ENCODE measurements at places on chromosomes 5 and 9.

DNA sequence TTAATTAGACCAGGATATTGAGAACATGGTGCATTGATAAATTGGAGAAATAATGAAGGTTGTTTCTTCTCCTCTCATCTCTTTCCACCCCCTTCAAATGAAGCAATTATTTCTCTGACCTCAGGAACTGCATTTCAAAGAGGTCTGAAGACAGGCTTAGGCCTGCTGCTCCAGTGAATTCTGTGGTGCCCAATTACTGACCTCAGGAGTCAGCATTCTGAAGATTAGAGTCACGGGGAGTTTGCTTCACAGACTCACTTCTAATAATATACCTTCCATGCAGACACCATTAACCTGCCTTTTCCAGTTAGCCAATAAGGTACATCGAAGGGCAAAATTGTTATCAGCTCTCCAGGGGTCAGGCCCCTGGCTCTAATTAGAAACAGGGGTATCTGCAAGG is 270.9 kb downstream of the GAS1 start:
- no peak for DNase-seq

DNA sequence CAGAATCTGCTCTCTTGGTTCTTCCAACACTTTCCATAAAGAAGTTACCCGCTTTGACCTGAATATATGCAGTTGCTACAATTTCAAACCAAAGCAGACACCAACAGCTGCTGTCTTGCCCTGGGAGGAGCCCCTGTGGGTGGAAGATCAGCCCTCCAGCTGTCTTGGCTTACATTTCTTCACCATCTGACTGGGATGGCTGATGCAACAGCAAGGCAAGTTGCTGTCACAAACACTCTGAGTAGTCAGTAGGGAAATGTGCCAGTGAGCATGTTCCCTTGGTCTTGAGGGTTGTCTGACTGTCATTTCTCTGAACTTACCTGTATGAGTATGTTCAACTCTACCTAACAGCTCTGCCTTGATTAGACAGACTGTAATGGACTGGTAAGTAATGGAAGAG is 152.9 kb downstream of the SGCD start:
- peak; percentile 77 for DNase-seq

- DNase-seq = no peak
These were observed 30.3 kb downstream of the ZNF608 start for GRCh38 chr5:124716169-124716568.

DNA sequence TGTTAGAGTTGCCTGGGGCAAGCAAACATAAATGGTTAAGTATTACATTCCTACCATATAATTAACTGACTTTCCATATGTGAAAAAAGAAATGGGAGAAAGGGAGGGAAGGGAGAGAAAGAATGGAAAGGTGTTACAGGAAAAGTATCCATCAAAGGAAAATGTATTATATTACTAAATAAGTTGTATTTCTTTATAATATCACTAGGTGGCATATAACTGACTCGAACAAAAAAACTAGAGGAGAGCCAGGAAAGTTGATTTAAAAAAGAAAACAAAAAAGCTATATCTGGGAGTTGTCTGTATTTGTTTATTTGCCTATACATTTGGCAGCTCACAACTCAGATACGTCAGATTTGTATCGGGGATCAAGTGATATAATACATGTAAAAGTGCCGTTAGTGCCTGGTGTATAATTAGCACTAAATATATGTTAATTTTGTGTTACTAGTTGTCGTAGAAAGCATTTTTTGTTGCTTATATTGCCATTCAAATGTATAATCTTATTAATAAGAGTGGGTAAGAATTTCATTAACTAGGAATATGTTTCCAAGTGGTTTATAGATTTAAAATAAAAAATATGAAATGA is 59.6 kb upstream of the ADAMTS19 start:
- peak; percentile 10 for DNase-seq

DNA sequence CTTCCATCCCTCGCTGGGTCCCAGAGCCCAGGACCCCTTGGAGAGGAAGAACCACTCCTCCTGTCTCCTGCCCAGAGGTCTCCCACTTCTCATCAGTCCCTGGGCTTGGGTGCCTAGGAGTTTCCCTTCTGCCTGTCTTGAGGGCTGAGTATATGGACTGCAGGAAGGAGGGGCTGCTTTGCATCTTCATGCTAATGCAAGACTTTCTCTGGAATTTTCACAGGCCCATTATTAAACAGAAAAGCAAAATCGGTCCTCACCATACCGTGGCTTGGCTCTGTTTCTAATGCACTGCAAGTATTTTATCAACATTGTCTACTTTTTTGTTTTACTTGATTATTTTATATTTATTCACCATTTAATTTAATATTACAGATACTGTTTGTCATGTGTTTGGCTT is 34.5 kb downstream of the TRIO start:
- DNase-seq = no peak

DNA sequence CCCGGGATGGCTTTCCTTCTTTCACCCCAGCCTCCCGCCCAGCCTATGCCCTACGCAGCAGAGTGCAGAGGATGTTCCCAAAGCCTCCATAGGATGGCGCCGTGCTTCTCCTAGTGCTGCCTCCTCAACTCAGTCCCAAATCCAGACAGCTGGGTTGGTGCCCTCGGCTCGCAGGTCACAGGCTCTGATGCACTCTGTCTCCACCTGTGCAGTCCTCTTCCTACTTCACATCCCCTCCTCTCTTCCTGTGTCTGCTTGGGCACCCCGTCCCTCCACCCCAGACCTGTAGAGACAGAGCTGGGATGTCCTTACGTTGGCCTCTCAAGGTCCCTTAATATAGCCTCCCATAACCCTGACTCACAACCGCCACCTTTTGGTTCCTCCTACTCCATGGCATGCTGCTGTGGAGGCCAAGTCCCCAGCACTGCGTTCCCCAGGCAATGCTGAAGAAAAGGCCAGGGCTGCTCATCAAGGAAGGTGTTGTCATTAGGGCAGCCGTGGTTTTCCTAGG is 314.4 kb downstream of the GADD45G start:
- DNase-seq = peak; percentile 9

- no peak for DNase-seq
These were observed 115.5 kb upstream of the ABCA1 start for GRCh38 chr9:105043370-105043936.

DNA sequence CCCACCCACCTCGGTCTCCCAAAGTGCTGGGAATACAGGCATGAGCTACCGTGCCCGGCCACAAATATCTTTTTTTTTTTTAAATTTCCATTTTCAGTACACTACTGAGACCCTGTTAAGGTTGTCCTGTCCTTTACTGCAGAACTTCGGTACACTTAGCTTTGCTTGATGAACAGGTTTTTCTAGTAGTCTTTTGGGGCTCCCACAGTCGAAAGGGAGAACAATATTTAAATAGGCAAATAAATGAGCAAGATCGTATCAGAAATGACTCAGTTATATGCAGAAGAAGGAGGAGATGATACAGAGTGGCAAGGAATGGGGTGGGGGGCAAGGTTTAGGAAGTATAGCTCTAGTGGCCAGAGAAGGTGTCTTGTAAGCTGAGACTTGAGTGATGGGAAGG is 52.7 kb downstream of the MSX2 start:
- DNase-seq = no peak

DNA sequence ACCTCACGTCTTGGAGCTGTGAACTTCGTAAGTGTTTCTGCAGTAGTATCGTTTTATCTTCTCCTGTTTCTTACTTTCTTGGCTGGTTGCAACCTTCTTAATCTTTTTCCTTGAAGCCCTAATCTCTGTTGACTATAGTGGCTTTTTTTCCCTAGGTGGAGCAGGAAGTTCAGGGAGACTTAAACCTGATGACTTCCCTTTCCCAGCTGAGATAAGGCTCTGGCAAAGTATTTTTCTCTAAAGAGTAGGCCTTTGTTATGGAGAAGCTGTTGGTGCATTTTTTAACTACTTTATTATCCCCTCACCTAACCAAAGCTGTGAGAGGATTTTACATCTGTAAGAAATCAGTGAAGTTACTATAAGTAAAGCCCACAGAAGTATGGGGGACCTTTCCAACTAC is 723.1 kb upstream of the RIOK2 start:
- DNase-seq = no peak

DNA sequence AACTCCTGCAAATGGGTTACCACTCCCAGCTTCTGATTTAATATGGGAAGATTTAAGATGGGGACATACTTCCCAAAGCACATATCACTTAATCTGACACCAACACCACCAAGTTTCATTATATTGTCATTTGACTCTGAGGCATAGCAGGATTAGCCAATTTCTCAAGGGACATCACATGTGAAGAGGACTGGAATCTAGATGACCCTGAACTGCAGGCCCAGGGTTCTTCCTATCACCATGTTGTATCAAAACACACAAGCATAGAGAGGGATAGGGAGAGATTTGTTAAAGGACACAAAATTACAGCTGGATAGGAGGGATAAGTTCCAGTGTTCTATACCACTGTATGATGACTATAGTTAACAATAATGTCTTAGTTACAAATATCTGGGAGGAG is 168.3 kb upstream of the PPP2R2B start:
- DNase-seq = no peak

DNA sequence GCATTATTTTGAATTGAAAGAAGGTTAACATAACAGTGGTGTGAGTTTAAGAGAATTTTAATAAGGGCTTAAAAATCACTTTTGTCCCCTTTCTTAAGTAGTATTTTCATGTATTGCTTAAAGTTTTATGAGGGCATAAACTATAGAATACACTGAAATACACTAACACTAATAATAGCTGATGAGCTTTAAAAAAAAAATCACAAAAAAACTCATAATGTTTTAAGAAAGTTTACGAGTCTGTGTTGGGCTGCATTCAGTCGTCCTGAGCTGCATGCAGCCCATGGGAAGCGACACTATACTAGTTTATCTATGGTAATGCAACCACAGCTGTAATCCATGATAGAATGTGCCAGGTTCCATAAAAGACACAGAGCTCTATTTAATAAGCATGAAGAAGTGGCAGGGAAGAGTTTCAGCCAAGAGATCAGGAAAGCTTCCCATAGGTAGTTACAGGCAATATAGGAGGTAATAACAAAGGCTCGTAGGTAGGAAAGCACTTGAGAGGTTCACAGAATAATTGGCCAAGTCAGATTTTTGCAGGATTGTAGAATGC is 4.5 kb downstream of the SREK1IP1 start:
- no peak for DNase-seq

- DNase-seq = no peak
These were observed 19.7 kb upstream of the ANKHD1 start for GRCh38 chr5:140381972-140382371.

GRCh38 chr9:73565833-73566465 is 414.3 kb downstream of the ANXA1 start:
- peak; percentile 5 for DNase-seq

GRCh38 chr5:71982717-71983395 is 124.4 kb upstream of the MAP1B start:
- no peak for DNase-seq

- peak; percentile 21 for DNase-seq
These were observed 421.7 kb downstream of the SPATA31D1 start for GRCh38 chr9:82410306-82410705.

DNA sequence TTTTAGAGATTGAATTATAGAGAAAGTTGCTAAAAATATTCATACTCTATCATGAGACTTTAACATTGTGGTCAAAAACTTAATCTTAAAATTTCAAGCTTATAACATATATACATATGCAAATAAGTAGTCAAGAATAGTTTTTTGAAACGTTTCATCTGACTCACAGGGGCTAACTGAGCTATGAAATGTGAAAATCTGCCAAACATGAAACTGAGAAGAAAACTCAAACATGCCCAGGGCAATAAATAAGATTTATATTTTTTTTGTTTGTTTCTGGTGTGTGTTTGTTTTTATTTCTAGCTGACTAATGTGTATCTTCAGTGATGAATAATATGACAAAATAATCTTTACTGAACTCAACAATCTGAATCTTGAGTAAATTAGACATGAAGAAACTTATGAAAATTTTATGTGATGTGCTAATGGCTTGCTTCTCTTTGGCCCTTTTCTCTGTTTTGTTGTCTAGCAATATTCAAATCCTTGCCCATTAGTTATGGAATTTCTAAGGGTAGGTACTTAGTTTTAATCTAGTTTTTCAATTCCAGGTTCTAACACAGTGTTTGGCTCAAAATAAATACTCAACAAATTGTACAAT is 99.9 kb downstream of the FAM174A start:
- DNase-seq = no peak

GRCh38 chr5:71651579-71651978 is 64.4 kb downstream of the MCCC2 start:
- no peak for DNase-seq

DNA sequence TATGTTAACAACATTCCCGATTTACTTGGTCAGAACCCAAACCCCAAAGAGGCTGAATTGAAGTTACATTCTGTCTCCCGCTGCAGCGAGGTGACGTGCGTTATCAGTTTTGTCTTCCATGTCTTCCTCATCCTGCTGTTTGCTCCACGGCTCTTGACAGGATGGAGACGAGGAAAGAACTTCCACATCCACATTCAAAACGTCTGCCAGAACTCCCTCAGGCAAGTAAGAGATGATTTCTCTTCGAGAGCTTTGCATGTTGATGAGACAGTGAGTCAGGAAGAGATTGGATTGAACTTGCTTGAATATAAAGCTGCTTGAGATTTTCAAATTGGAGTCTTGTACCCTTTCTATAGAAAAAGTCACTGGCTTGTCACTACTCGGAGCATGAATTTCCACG is 242.6 kb downstream of the AUH start:
- DNase-seq = no peak

DNA sequence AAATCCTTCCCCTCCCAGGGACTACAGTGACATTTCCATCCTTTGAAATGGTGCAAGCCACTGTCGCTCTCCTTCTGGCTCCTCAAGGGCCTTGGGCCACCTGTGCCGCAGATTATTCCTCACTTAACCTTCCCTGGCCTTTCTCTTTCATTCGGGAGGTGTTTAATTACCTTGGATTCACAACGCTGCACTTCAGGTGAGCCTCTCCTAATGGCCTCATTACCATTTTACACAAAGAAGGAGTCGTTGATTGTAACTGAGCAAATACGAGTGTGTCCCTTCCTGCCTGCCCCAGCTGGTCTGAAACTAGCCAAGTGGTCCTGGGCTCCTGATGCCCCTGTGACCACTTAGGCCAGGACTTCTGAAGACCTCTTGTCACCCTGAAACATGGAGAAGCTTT is 205.0 kb downstream of the CRB2 start:
- DNase-seq = no peak

GRCh38 chr9:91949946-91950664 is at the start of gene ROR2:
ROR2 (minus strand) TSS chr9:91950228.
- peak; percentile 34 for DNase-seq

GRCh38 chr5:135741040-135741439 is 93.4 kb upstream of the SLC25A48 start:
- DNase-seq = no peak

- DNase-seq = no peak
These were observed 54.1 kb downstream of the RORB start for GRCh38 chr9:74551266-74551665.

- no peak for DNase-seq
These were observed 108.6 kb downstream of the SERINC5 start for GRCh38 chr5:80147119-80147815.

DNA sequence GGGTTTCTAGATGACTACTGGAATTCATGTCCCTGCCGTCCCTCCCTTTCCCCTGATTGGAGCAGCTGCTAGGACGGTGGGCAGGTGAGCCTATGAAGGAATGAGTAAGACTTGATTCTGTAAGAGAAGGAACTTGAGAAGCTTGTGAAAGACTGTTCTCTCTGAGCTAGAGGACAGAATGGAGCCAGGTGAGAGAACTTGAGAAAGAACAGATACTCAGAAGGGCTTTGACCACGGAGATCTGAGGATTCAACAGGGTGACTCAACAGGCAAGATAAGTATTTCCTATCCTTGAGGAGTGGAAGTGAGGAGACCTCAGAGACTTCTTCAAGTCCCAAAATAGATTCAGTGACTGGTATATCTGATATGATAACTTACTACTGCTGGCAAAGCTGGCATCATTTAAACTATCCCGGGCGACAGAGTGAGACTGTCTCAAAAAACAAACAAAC is 41.9 kb downstream of the HSDL2 start:
- DNase-seq = no peak
